ENCODE measurements at places on chromosomes 3 and 15.

DNA sequence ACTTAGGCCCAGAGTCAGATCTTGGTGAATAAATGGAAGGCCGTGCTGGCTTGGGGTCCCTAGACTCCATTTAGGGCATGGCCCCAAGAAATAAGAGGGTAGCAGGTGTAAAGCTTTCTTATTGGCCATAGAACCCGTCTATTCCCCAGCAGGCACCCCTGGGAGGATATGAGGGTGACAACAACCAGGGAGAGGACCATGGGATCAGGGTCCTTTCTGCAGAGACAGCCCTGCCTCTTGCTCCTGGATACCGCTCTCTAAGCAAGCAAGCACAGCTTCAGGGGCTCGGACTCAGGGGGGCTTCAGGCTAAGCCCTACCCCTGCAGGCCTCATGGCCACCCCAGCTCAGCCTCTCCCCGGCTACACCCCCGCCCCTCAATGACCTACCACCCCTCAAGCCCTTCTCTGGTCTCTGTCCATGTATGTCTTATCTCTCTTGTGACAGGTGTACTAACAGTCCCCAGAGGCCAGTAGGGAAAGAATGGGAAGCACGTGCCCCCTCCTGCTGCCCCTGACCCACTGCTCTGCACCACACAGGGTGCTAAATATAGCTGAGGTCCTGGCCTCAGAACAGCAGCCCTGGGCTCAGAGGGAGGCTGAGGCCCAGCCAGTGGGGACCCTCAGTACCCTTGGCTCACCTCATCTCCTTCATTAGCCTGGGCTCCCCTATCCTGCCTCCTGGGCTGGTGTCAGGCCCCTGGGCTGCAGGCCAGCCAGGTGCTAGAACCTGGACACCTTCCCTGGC lies 1.9 kb downstream of the XIRP1 start:
- no peak for DNase-seq

- no peak for DNase-seq
Observed at GRCh38 chr3:81068546-81068945, 692.9 kb downstream of the GBE1 start.

GRCh38 chr15:90300988-90301706 lies 35.7 kb downstream of the NGRN start:
- DNase-seq, result no peak

DNA sequence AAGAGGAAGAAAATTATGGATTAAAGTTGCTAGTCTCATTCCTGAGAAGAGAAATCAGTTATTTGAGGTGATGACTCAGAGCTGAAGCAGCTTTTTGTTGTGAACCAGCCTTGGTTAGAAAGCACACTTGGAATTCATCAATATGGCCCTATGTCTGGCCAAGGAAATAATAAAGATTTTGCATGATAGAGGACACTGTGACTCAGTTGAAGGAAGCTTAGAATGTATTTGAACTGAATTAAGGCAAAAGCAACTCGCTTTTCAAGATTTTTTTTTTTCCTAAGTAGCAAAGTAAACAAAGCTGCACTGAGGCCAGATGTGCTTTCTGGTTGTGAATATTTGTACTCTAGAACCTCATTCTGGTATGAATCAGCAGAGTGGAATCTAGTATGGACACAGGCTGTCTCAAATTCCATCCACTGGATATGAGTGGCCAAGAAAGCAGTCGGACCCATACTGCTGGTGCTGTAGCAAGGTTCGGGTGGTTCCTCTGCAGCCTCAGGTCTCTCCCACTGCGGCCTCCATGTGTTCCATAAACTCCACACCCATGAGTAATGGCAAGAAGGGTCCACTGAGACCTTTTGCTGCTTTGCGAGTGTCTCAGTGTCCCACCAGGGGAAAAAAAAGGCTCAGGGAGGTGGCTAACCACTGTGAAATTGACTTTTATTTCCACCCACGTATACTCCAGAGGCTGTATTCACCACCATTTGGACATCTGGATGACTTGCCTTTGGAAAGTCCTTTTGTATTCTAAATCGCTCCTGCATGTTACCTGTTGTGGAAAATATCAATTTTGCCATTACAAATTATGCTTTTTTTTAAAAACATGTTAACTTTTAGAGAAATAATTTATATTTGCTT lies 53.1 kb downstream of the TGFBR2 start:
- DNase-seq, result no peak

DNA sequence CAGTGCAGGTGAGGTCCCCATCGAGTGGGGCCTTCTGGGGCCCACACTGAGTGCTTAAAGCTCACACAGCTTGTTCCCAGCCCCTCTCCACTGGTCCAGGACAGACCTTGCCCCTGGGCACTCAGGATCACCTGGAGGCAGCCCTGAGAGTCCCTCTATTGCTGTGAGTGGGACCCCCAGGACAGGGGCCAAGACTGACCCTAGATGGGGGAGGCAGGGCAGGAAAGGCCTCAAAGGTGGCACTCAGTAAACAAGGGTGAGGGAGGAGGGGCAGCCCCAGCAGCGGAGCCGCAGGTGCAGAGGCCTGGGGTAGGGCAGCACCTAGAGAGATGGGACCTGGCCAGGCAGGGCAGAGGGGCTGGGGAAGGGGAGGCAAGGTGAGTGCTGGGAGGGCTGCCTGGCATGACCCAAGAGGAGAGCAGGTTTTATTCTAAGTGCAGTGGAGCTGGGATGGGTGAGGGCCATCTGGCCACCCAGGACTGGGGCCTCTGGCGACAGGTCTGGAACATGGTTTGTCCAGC lies 27.9 kb downstream of the CFAP100 start:
- DNase-seq, result no peak

DNA sequence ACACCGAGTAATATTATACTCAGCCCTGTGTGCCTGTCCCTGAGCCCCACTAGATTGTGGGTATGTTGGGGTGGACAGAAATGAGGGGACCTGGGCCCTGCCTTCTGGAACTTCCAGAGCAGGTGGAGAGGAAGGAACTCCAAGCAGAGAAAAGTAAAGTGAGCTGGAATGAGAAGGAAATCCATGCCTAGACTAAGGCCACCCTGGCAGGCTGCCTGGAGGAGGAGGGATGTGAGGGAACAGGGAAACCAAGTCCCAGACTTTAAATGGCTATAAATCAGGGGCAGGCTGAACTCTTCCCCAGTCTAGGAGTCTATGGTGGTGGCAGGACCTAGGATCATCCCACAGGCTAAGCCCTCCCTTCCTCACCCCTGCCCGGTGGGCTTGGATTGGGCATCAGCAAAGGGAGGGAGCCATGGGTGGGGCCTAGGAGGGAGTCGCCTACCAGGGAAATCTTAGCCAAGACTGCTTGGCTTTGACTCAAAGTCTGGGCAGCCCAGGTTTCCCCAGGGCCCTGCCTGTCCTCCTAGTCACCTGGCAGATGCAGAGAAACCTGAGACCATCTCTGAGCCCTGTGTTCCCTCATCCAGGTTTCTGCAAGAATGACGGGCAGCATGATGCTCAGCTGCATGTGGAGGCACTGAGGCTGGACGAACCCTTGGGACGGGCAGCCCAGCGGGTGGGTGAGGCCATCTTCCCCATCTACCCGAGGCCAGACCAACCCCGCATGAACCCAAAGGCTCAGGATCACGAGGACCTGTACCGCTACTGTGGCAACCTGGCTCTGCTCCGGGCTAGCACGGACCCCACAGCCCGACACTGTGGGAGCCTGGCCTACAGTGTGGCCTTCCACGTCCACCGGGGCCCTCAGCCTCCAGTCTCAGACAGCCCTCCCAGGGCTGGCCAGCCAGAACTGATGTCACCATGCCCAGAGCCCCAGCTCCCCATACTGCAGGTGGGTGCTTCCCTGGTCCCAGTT lies 15.6 kb upstream of the STRA6 start:
- DNase-seq, result no peak

- DNase-seq, result no peak
Observed at GRCh38 chr3:146577662-146578061, 27.5 kb downstream of the PLSCR5 start.

GRCh38 chr15:83205725-83206324 lies 1.8 kb downstream of the HDGFL3 start:
- DNase-seq, result no peak

- peak; percentile 12 for DNase-seq
Observed at GRCh38 chr3:135895106-135895733, 70.3 kb upstream of the PPP2R3A start.

DNA sequence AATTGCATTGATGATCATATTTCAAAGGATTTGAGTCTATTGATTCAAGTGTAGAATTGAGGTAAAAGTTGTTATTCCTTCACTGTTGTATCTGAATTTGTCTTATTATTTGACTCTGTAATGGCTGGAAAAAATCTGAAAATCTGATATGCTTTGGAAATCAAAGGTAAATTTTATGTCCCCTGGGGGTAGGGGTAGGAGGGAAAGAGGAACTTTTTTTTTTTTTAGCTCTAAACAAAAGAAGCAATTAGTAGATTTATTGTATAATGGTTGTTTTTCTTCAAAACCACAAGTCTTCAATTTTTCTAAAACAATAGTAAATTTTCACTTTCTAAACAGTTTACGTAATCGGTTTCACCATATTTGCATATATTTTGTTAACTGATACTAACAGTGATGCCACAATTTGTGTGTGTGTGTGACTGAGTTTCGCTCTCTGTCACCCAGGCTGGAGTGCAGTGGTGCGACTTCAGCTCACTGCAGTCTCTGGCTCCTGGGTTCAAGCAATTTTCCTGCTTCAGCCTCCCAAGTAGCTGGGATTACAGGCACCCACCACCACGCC lies 91.7 kb upstream of the GOLGA6L4 start:
- no peak for DNase-seq

GRCh38 chr3:53842436-53843194 lies 3.6 kb downstream of the CHDH start:
- DNase-seq, result no peak

- no peak for DNase-seq
Observed at GRCh38 chr3:127426444-127427153, 138.8 kb upstream of the PRR20G start.

- DNase-seq, result no peak
Observed at GRCh38 chr3:127172211-127172610, 20.7 kb upstream of the PRR23E start.

- no peak for DNase-seq
Observed at GRCh38 chr15:87527416-87527815, 729.1 kb downstream of the NTRK3 start.

DNA sequence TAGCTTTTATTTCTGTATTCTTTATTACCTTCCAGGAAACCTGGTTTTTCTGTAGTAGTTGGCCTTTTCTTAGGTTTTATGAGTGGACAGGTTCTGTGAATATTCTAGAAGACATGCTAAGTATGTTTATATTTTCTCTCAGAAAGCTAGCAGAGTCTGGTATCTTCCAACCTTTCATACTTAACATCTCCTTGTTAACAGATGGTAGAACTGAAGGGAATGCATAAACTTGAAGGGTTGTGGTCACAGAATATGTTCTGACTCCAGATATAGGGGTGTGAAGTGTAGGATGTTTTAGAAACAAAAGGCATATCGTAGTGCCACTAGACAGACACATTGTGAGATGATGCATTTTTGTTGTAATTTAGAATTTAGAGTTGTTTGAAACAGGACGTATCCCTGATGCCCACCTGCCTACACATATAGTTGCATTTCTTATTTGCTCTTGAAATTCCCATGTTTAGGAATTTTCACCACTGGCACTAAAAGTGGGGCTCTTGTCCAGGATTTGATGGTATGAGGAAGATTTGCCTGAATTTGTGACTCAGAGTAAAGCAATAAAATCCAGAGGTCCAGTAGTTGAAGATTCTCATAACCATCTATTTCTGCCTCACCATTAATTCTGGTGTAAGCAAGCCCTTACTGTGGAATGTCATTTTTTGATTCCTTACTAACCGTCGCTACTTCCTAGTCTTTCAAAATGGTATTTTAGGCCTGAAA lies 274.5 kb downstream of the FEZF2 start:
- no peak for DNase-seq

GRCh38 chr3:126293370-126294082 lies 63.7 kb downstream of the KLF15 start:
- DNase-seq, result no peak

- no peak for DNase-seq
Observed at GRCh38 chr3:129793319-129793718, 100.2 kb downstream of the TMCC1 start.

GRCh38 chr15:76150513-76150912 lies 90.7 kb downstream of the TMEM266 start:
- no peak for DNase-seq

- DNase-seq, result no peak
Observed at GRCh38 chr3:22977042-22977441, 226.1 kb upstream of the UBE2E2 start.
